Muscle of leg (tissue), 16 donors: ENCODE measurements at places on chromosomes 2 and 18. TPM values are rescaled to one million over a fixed set of nuclear protein-coding genes. Genes with fewer than 3 reads are reported as not detected.

- H3K4me3 ChIP-seq = no peak overlapping the region
- DNase-seq = no peak
- peaks cover 14% of the 10 kb centered on the region for H3K4me1 ChIP-seq
- no peak overlapping the region for H3K27ac ChIP-seq
- no peaks in the 10 kb centered on the region for H3K36me3 ChIP-seq
Measured at GRCh38 chr2:218081063-218081462, 12.0 kb downstream of the RUFY4 start.

Gene STARD6
- total RNA-seq = 0.18 TPM

Gene SIGLEC15
- 0.09 TPM for total RNA-seq

Gene APOB
- 0.35 TPM for total RNA-seq

DNA sequence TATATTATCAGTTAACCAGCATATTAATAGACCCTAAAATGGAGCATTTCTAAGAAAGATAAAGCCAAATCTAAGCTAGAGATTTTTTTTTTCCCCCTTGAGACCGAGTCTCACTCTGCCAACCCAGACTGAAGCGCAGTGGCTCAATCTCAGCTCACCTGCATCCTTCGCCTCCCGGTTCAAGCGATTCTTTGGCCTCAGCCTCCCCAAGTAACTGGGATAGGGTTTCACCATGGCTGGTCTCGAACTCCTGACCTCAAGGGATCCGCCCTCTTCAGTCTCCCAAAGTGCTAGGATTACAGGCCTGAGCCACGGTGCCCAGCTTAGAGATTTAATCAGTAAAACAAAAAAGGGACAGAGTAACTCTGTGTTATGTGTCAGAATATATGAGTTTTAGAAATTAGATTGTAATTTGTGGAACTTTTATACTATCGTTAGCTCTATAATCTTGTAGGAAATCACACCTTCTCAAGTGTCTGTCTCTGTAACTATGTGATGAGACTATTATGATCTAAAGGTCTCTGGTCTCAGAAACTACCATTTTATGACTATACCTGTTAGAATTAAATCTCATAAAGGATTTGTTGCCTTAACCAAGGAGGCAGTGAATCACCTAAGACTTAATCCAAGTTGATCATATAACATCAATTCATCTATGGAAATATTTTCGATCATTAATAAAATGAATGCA, 34.0 kb downstream of the YWHAQ start:
- no peaks in the 10 kb centered on the region for H3K27me3 ChIP-seq
- no peak overlapping the region for H3K27ac ChIP-seq
- H3K36me3 ChIP-seq = peaks cover 25% of the 10 kb centered on the region
- peaks cover 3% of the 10 kb centered on the region for H3K4me1 ChIP-seq

DNA sequence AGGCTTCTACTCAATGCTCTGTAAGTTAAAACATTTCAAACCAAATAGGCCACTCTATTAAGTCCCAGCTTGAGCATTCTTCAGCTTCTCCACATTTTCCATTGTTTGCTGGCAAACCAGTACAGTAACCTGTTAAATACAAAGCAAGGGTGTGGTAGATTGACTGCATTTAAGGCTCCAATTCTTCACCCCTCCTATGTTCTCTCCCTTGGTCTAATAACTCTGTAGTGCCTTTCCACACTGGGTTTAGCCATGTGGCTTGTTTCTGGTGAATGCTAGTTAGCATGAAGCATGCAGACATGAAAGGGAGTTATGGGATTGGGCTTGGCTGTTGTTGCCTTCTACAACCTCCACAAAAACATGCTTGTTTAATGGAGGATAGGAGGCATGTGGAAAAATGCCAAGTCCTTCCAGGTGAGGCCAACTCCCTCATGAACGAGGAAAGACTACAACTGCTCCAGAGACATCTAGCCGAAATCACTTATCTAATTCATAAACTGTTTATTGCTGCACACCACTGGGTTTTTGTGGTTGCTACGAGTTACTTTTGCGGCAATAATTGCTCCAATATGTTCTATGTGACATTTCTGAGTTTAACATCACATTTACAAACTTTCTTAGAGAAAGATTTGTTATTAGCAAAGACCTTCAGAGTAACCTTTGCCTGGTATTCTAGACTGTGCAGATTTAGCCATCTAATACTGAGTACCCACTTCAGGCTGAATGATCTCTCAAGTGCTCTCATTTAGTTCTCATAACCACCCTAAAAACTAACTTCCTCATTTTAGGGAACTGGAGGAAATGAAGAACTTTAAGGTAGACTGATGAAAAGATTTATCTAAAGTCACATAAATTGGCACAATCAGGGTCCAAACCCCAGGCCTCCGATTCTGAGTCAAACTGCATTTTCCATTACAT, 104.0 kb downstream of the SMAD2 start:
- H3K27me3 ChIP-seq = no peaks in the 10 kb centered on the region
- no peaks in the 10 kb centered on the region for H3K4me1 ChIP-seq
- H3K27ac ChIP-seq = no peak overlapping the region

DNA sequence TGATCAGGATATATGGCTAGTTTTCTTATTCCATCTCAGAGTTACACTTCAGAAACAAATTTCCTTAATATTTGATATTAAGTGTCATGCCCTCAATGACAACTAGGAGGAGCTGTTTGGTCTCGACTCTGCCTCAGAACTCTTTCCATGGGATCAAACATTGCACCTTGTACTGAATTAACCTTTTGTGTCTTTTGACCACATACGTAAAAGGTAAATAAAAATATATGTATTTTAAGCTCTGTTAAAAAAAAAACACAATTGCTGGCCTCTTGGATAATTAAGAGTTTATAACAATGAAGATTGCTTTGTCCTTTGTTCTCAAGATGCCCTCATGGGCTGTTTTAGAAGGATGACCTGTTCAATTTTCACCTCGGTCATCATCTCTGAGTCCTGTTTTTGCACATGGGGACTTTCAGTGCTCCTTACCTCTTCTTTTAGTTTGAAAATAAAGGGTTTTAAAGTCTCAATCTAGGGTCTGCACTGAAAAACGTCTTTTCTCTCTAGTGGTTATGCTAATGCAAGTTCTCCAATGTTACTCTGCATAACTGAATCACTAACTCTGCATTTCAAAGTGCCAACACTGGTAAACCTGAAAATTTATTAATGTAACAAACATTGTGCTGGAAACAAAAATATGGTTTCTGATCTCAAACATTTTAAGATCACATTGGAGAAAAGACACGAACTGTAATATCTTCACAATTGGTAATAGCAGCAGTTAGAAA, 18.8 kb upstream of the FN1 start:
- peak; percentile 32 for DNase-seq
- H3K36me3 ChIP-seq = no peaks in the 10 kb centered on the region
- H3K4me3 ChIP-seq = no peak overlapping the region
- H3K4me1 ChIP-seq = no peaks in the 10 kb centered on the region
- H3K27me3 ChIP-seq = no peaks in the 10 kb centered on the region

DNA sequence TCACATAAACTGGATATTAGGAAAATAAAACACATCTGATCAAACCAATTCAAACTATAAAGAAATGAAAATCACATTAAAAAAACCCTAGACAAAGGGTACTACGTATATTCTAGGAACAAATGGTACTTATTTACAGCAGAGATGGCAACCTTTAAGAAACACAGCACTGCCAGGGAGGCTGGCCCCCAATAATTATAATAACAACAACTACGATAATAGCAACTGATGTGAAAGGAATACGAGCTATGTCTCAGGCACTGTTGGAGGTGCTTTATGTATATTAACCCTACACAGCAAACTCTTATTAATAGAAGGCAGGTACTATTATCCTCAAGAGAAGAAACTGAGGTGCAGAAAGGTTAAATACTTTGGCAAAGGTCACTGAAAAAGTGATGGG, 193.9 kb downstream of the NBAS start:
- DNase-seq = no peak
- H3K27ac ChIP-seq = no peak overlapping the region

Gene RNU2-63P
- 15.0 TPM for total RNA-seq

DNA sequence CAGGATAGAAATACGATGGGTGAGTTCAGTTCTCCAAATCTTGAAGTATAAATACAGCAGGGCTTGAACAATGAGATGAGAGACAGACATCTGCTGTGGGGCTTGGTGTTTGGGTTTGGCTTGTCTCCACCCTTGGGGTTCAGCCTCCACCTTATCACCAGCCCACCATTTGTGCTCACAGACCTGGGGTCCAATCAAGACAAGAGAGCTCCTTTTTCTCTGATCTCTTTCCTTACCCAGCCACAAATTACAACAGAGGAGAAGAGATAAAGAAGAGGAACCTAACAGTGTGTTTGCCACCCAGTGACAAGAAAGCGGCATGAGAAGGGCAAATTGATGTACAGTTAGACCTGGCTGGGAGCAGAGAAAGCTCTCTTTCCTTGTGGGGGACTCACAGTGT, 204.5 kb upstream of the CXCR4 start:
- no peaks in the 10 kb centered on the region for H3K27me3 ChIP-seq
- peaks cover 1% of the 10 kb centered on the region for H3K4me1 ChIP-seq
- H3K36me3 ChIP-seq = no peaks in the 10 kb centered on the region
- DNase-seq = no peak
- H3K27ac ChIP-seq = no peak overlapping the region

Gene TP53I3
- total RNA-seq = 35.5 TPM

Gene FEV
- not detected for total RNA-seq
